Lung (tissue), 17 donors: ENCODE measurements at places on chromosomes 6 and 20.
A peak's percentile ranks its signal among the peaks of the same experiment; 100 is the strongest.

- DNase-seq = no peak
These were observed 126.8 kb upstream of the HCRTR2 start for GRCh38 chr6:55047451-55048044.

- DNase-seq = peak; percentile 74
These were observed 320.3 kb upstream of the DEFB112 start for GRCh38 chr6:50369996-50370395.

DNA sequence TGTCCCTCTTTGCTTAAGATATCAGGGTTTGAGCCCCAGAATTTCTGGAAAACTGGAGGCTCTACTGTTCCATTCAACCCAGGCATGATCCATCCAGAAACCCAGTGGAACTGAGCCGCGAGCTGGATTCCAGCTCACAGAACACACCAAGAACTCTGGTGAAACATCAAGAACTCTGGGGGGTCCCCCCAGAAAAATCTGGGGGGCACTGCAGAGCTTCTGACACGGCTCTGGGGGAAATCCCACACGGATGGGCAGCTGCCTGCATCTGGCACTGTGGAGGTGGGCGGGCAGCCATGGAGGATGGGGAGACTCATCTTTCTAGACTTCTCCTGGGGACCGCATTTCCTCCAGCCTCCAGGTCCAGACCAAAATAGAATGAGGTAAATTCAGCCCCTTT, 51.0 kb downstream of the BMP7 start:
- DNase-seq = no peak

DNA sequence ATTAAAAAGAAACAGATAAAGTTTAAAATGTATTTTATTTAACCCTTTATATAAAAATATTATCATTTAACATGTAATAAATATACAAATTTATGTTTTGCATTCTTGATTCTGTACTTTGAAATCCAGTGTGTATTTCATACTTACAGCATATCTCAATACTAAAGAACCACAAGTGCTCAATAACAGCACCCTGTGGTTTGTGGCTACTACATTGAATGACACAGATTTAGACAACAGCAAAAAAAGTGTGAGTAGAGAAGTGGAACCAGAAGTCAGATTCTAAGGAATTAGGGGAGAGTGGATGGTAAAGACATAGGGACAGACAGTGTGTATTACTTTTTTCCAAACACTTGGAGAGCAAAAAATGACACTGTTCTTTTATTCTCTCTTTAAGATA, 524.5 kb downstream of the BMP2 start:
- DNase-seq = no peak

- no peak for DNase-seq
These were observed 273.4 kb upstream of the CITED2 start for GRCh38 chr6:139647841-139648240.

- no peak for DNase-seq
These were observed 47.6 kb downstream of the AGPAT4 start for GRCh38 chr6:161226009-161226964.

GRCh38 chr6:53771785-53772624, 22.8 kb upstream of the LRRC1 start:
- DNase-seq = no peak

GRCh38 chr6:167722634-167723309, 103.9 kb upstream of the AFDN start:
- no peak for DNase-seq

- DNase-seq = peak; percentile 69
These were observed 703.6 kb upstream of the SLC35B3 start for GRCh38 chr6:9138936-9139335.

DNA sequence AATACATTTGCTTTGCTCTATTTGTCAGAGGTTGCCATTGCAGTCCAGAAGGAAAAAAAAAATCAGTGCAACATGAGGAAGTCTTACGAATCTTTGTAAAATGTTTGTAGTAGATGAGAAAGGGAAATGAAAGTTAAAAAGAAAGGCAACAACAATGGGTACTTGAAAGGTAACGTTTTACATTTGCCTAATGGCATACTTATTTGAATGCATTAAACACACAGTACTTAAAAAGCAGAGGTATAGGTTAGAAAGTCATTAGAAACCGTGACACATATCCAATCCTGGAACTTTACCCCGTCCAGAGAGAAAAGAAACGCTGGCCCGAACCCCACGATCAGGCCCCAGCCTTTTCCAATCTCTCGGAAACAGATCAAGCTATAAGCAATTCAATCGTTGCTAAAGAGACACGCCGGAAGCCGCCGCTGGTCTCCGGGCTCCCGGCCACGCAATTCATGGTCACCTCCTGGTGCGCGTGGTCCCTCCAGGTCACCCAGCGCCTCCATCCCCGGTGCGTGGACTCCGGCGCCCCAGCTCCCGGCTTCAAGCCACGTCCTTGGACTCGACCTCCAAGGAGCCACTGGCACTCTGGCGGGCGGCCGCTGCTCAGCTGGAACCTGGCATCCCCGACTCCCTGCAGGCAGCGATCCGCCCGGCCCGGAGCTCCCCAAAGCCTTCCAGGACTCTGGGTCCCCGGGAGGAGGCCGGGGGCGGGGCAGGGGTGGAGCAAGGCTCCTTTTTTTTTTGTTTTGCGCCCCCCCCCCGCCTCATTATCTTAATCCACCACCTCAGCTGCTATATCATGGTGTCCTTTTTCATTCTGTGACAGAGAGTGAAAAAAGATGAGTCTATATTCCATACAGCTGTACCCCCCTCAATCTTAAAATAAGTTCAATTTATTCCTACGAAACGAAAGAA, at the start of gene SLC18B1:
Gene SLC18B1, minus strand, starts transcription at position 687 of the 918 bp plus-strand sequence. Its CDS starts 181 bp downstream, at position 506.
- peak; percentile 71 for DNase-seq

DNA sequence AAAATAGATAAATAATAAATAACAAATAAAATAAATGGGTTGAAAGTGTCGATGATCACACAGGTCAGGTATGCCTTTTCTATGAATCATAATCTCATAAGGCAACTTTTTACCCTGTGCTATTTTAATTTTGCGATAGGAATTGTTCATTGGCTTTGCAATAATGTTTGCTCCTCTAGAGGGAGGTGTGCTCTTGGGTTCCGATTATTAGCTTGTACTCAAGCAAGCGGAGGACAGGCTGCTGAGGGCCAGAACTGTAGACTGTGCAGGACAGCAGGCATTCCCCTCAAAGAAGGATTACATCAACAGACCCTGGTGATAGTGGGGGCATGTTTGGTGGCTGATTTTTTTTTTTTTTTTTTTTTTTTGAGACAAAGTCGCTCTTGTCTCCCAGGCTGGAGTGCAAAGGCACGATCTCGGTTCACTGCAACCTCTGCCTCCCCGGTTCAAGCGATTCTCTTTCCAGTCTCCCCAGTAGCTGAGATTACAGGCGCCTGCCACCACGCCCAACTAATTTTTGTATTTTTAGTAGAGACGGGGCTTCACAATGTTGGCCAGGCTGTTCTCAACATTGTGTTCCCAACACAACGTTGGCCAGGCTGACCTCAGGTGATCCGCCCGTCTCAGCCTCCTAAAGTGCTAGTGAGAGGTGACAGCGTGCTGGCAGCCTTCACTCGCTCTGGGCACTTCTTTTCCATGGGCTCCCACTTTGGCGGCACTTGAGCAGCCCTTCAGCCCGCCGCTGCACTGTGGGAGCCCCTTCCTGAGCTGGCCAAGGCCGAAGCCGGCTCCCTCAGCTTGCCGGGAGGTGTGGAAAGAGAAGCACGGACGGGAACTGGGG, 35.6 kb downstream of the RIOK1 start:
- peak; percentile 37 for DNase-seq

- DNase-seq = no peak
These were observed 38.4 kb downstream of the ALDH8A1 start for GRCh38 chr6:134911547-134911946.

DNA sequence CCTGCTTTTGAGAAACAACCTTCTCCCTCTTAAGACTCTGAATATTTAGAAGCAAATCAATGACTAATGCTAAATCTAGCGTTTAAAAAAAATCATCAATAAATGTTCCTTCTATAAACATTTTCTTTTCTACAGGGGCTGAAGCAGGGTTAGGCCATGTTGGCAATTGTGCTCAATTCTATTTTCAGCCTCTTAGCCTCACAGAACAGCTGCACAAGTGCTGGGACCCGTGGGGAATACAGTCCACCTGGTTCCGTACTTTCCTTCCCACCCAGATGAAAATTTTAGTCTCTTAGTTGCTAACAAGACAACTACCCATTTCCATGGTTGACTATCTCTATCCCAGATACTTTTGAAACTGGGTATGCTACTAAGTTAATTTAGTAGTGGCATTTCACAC, 138.6 kb downstream of the RPS12 start:
- peak; percentile 76 for DNase-seq

DNA sequence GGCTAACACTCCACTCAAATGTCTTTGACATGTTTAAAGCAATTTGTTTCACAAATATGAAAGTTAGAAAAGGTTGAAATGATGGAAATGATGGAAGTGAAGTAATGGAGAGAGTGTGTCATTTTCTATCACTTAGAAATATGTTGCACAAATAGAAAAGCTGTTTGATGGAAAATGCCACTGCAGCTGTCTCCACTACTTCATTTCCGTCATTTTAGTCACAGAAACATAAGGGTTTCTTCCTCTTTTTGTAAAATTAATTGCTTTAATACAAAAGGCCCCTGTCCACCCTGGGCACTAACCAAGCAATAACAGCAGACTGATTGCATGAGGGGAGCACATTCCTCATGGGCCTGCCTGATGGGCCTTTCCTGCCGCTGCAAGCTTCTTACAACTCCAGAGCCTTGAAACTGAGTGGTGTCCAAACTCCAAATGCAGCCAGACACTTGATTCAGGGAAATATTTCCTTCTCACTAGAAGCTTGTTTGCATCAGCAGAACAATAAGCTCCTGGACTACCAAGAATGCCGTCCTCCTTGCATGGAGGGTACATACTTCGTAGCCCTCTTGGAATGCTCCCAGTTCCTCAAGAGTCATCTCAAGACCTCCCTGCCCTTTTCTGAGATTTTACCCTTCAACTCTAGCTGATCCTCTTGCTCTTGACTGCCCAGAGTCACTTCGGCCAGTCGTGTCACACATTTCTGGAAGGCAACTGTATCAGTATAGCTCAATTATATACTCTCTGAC, 36.1 kb downstream of the F13A1 start:
- no peak for DNase-seq

DNA sequence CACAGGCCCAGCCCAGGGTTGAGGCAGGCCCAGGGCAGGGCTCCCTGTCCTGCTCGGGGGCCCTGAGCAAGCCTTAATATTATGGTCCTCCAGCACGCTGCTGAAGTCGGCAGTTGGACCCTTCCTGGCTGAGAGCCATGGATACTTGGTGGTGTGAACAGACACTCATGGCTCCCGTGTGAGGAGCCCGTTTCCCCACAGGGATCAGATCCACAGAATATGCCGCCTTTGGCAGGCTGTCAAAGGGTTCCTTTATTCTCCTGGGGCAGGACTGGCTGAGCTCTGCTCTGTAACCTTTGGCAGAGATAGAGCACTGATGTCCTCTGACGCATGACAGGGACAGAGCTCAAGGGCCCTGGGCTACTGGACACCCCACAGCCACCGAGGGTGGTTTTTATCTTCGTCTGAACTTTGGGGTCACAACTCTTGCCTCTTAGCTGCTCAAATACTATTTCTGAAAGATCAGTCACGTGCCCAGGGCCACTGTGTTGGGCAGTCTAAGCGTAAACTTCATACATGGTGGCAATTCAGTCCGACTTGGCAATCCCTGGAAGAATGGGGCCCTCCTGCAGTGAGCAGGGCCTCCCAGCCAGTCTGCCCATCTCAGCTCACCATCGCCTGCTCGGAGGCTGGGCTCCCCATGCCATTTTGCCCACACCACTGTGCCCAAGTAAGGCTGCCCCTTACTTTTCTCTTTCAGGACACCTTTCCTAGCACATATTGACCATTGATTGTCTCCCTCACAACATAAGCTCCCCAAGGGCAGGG, 49.1 kb downstream of the TTI1 start:
- DNase-seq = peak; percentile 62

- peak; percentile 52 for DNase-seq
These were observed 102.5 kb downstream of the NOL4L start for GRCh38 chr20:32482442-32483261.

GRCh38 chr6:155377061-155377460, 62.8 kb upstream of the TFB1M start:
- DNase-seq = no peak

GRCh38 chr6:170157567-170158218, 133.2 kb downstream of the DLL1 start:
- DNase-seq = no peak

GRCh38 chr6:129114636-129115391, 231.9 kb downstream of the LAMA2 start:
- no peak for DNase-seq

- no peak for DNase-seq
These were observed 19.5 kb upstream of the TCP11 start for GRCh38 chr6:35160642-35161041.

GRCh38 chr6:24274441-24275083, 83.3 kb downstream of the DCDC2 start:
- DNase-seq = no peak

DNA sequence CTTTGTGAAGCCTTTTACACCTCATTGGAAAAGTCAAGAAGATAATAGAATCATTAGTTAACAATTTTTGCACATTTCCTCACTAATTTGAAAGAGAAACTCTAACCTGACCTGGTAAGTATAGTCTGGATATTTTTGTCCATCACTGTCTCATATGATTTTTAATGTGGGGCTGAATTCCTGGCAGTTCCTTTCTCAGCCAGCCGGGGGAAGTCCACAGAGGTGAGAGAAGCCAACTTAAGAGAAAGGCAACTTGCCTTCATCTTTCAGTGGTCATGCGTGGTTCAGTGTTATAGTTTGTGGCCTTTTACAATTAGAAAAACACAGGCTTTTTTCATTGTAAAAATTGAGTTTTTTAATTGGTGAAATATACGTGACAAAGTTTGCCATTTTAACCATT, 80.6 kb downstream of the CDYL start:
- no peak for DNase-seq

GRCh38 chr20:10671221-10671918, 2.4 kb downstream of the JAG1 start:
- peak; percentile 91 for DNase-seq

- DNase-seq = no peak
These were observed 233.8 kb downstream of the CLIC5 start for GRCh38 chr6:45781890-45782289.

GRCh38 chr6:109998159-109998785, 20.2 kb downstream of the GPR6 start:
- no peak for DNase-seq

DNA sequence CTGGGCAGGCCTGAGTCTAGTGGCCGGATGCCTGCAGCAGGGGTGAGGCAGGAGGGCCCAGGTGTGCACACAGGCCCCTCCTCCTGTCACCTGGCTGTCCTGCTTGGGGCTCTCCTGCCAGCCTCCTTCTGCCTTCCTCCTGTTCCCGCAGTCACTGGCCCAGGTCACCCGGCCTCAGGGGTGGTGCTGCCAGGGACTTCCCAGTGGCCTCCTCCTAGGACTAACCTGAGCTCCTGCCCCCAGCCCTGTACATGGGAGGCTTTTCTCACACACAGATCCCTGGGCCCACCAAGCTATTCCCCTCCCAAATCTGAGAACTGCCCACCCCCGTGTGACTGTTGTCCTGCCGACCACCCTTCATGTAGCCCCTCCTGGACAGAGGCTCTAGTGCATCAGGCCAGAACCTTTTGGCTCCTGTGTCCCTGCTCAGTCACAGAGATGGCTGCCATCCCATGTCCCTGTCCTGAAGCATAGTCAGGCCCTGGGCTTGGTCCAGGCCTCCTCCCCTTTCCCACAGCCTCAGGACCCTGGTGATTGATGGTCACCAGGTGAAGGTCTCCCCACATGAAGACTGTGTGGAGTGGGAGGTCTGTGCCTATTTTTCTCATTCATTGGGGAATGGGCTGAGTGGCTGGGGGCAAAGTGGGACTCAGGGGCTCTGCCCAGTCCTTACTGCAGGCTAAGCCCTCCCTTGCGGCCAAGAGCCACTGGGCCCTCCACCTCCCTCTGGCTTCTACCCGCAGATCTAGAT, 1.1 kb upstream of the ULBP1 start:
- no peak for DNase-seq
